ENCODE measurements at places on chromosomes 7 and 10. TPM values are rescaled to one million over a fixed set of nuclear protein-coding genes. Genes with fewer than 3 reads are reported as not detected.

- DNase-seq = no peak
Observed at GRCh38 chr7:55966851-55967250, 2.5 kb downstream of the NIPSNAP2 start.

- DNase-seq = no peak
Observed at GRCh38 chr7:29377718-29378117, 183.1 kb downstream of the CHN2 start.

The SPDYE2B gene
- total RNA-seq = 2.6 TPM

DNA sequence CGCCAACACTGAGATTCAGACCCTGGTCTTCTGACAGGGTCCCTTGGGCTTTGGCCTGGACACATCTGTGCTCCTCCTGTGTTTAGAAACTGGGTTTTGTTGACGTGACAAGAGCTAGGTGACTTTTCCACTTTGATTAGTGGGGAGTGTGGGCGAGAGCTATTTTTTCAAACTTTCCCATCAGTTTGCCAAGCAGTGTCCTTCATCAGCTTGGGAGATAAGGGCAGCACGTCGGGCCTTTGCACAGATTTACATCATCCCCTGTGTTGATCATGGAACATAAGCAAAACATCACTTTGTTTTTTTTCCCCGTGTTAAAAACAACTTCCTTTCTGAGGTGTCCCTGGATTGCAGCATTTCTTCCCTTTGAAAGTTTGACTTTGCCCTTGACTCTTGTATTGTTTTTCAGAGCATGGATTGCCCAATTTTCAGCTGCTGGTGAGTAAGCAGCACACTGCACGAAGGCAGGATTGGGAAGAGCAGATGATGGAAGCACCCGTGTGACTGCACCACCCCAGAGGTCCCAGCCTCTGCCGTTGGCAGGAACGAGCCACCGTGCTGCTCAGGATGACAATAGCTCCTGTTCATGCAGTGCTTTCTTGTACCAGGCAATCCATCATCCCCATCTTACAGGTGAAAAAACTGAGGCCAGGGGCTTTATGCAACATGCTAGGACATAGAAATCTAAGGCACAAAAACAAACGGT, 6.4 kb upstream of the IGFBP1 start:
- no peak for DNase-seq

The MUC3A gene
- 2.2 TPM for total RNA-seq

GRCh38 chr10:62323751-62324150, 50.4 kb upstream of the ZNF365 start:
- no peak for DNase-seq

- DNase-seq = no peak
Observed at GRCh38 chr10:67670401-67670800, 25.6 kb downstream of the CTNNA3 start.

DNA sequence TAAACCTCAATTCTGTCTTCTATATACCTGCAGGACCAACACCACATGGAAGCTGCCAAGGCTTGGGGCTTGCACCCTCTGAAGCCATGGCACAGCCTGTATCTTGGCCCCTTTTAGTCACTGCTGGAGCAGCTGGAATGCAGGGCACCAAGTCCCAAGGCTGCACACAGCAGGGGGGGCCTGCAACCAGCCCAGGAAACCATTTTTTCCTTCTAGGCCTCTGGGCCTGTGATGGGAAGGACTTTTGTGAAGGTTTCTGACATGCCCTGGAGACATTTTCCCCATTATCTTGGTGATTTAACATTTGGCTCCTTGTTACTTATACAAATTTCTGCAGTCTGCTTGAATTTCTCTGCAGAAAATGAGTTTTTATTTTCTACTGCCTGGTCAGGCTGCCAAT, 123.2 kb upstream of the PCGF5 start:
- no peak for DNase-seq

DNA sequence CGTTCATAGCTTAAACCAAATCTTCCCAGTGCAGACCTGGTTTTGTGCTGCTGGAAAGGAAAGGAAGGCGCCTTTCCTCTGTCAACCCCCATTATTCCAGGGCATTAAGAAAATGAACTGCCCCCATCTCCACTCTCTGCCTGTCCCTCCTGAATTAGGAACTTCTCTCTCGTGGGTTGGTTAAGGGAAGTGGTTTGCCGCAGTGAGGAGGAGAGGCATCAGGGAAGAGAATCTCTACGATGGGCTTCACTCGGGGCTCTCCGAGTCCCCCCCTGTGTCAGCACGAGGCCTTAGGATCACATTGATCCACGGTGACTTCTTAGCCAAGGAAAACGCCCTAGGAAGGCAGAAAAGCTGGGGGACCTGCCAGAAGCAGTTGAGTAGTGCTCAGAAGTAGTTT, 53.9 kb upstream of the LYZL2 start:
- DNase-seq = no peak

DNA sequence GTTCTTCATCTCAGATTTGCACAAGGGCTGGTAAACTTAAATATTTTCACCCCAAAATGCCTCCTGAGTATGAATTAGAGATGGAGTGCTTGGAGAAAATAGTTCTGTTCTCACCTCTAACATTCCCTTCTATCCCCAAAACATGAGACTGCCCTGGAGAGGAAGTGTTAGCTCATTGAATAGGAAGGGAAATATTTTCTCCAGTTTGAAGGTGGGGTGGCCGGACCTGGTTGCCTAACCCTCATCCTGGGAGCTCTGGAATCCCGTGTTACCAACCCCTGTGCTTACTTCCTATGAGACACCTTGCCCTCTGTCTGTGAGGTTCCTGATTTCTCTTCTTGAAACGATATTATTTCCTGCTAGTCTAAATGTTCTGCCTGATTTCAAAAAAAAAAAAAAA, 779 bp downstream of the IFIT2 start:
- no peak for DNase-seq

The STRIP2 gene
- total RNA-seq = 0.96 TPM

DNA sequence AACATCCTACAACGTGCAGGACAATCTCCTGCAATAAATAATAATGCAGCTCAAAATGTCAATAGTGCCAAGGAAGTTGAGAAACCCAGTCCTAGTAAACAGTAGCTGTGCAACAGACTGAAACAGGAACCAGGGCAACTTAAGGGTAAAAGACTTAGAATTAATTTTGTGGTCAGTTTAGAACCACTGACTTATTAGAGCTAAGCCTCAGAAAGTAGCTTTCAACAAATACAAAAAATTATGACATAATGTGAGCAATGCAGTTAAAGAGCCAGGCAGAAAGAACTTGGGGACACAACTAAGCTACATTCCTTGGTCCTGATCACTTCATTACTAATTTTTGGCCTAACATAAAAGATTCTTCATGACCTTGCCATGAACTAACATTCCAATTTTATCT, 195.4 kb downstream of the MACC1 start:
- no peak for DNase-seq

The ZNF746 gene
- 15.2 TPM for total RNA-seq

The AGBL3 gene
- 16.9 TPM for total RNA-seq

GRCh38 chr7:51067258-51067657, 249.4 kb downstream of the COBL start:
- DNase-seq = no peak

- DNase-seq = no peak
Observed at GRCh38 chr7:37180828-37181549, 267.7 kb downstream of the ELMO1 start.

DNA sequence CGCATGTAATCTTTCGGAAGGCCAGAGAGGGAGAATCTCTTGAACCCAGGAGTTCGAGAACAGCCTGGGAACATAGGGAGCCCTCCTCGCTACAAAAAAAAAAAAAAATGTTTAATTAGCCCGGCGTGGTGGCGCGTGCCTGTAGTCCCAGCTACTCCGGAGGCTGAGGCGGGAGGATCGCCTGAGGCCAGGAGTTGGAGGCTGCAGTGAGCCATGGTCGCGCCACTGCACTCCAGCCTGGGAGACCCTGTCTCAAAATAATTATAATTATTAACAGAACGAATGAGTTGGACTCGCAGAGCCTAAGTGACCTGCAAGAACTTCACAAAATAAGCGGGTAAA, 794 bp downstream of the PCGF6 start:
- no peak for DNase-seq

The ZNF736 gene
- 49.1 TPM for total RNA-seq

- no peak for DNase-seq
Observed at GRCh38 chr10:122021828-122022227, 32.9 kb downstream of the TACC2 start.

The HABP2 gene
- total RNA-seq = 0.24 TPM

- no peak for DNase-seq
Observed at GRCh38 chr7:55532150-55532917, 40.0 kb downstream of the VOPP1 start.

The MOGAT3 gene
- 3.9 TPM for total RNA-seq

The STN1 gene
- total RNA-seq = 28.6 TPM

- DNase-seq = no peak
Observed at GRCh38 chr7:115009736-115010440, 88.0 kb downstream of the MDFIC start.

DNA sequence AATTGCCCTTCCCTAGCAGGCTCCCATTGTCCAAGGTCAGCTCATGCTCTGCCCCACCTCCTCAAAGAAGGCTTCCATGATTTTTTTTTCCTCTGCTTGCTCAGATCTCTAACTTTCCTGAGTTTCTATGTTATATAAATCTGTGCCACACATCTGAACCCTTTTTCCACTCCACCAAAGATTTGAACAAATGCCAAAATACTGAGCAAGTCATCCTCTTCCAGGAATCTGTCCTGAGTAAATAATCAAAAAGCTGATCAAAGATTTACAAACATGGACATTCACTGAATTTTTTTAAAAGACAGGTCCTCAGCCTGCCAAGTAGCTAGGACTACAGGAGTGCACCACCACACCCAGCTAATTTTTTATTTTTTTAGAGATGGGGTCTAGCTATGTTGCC, 102.8 kb upstream of the ARID5B start:
- no peak for DNase-seq

The CNPY1 gene
- 0.96 TPM for total RNA-seq

The LIPF gene
- total RNA-seq = 5.5 TPM

DNA sequence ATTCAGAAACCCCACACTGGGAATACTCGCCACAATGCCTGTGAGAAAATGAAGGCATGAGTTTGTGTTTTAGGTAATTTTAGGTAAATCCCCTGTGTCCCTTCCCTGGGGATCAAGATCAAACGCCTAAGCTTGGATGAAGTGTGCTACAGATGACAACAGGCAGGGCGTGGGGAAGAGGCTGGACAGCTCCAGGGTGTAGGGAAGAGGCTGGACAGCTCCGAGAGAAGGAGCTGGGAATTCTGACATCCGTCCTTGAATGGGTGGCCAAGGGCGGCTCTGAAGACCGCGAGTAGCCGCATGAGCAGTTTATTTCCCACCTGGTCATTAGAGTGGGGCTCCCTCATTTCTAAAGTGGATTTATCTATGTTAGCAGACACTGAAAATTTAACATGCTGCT, 109.7 kb downstream of the RAMP3 start:
- DNase-seq = no peak

GRCh38 chr10:127983344-127984100, 76.6 kb downstream of the PTPRE start:
- no peak for DNase-seq

GRCh38 chr10:11274452-11274851, 256.8 kb downstream of the CELF2 start:
- no peak for DNase-seq

The TMEM176A gene
- total RNA-seq = 68.1 TPM

- no peak for DNase-seq
Observed at GRCh38 chr10:75019370-75019769, 92.1 kb upstream of the SAMD8 start.

DNA sequence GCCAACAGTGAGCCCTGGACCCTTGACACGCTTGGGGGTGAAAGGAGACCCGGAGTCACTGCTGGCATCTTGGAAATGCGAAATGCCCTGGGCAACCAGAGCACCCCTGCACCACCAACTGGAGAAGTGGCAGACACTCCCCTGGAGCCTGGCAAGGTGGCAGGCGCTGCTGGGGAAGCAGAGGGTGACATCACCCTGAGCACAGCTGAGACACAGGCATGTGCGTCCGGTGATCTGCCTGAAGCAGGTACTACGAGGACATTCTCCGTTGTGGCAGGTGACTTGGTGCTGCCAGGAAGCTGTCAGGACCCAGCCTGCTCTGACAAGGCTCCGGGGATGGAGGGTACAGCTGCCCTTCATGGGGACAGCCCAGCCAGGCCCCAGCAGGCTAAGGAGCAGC, 98.5 kb downstream of the TACC2 start:
- no peak for DNase-seq

DNA sequence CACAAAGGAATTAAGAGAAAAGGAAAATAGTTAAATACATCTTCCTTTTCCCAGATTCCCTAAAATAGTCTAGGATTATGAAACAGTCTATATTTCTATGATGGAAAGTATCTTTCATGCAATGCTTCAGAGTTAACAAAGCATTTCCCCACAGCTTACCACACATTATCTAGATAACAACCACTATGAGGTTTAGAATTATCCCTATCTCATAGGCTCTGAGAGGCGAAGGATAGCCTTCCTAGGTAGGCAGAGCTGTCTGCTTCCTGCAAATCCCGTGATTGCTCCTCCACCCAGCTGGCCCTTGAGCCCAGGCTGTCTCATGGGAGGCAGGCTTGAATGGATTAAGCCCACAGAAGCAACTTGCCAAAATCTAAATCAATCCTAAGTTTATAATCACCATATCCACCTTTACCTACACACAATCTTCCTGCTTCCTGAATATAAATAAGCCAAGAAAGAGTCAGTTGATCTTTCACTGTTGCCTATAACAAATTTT, 321.4 kb upstream of the AOAH start:
- no peak for DNase-seq

The CYP2C9 gene
- 18.3 TPM for total RNA-seq

The GJC3 gene
- not detected for total RNA-seq

GRCh38 chr7:81886211-81886764, 116.4 kb upstream of the HGF start:
- DNase-seq = no peak

- DNase-seq = peak; percentile 11
Observed at GRCh38 chr7:95396136-95397032, at the start of gene PON3. TSS of gene PON3 (minus strand) at chr7:95396375. CDS start at chr7:95396350, 25 bp downstream.
